ENCODE measurements at places on chromosomes 6 and 20.

DNA sequence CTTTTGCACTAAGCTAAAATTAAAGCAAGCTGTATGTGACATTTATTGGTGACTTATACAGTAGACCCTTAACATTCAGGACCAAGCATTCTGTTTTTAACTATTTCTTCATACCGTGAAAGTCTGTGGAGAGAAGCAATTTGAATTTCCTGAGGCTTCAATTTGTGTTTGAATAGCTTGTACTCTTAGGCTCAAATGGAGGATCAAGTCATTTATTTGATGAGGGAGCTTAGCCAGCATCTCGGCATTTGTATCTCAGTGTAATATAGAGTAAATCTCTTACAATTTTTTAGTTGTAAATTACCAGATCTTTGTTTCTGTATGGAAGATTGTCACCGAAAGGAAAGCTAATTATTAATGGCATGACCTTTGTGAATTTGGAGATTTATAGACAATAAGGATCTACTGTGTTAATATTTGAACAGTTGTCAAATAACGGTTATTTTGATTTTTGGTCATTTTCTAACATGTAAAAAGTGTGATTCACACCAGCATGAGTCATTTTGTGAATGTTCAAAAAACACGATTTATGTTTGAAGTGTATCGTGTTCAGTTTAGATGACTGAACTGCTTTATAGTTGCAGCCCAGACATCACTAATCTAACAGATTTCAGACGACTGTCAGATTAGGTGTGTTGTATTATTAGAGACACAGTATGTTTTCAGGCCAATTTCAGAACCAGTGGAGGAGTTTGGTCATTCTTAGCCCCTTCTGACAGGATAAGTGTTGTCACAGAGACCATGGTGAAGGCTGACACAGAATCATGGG, 332.9 kb downstream of the CDKAL1 start:
- DNase-seq: no peak

DNA sequence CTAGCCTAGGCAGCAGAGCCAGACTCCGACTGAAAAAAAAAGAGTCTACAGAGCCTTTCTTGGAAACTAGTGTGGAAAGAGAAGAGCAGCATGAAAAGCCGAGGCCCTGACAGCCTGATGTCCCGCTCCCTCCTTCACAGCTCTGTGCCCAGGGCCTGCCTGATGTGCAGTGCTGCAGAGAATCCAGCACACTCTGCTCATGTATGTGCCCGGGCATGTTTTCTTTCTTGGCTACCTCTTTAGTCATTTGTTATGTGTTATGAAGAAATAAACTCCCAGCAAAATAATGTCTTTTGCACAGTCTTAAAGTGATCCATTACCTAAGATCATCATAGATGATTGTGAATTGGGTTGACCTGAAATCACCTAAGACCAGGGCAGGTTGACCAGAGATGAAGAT, 78.1 kb upstream of the EZR start:
- DNase-seq: no peak

DNA sequence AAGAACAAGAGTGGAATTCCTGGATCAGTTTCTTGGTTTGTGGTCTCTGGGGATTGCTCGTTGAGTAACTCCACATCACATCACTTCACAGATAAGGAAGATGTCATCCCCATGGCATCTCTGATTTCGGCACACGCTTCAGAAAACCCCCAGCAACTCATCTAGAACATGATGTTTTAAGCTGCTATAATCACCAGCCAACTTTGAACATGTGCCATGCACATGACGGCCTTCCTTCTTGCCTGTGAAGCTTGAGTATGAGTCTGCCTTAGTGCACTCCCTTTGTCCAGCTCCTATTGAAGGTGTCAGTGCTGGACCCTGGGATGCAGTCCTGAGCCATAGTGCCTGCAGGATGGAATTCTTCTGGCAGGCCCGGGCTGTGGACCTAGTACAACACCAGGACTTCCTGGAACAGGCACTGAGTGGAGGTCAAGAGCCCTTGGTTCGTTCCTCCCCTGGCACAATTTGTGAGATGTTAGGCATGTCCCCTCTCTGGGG, 231.5 kb upstream of the SUPT3H start:
- no peak for DNase-seq

- DNase-seq: peak; percentile 70
These were observed 1.1 kb upstream of the MYB start for GRCh38 chr6:135179920-135180541.

DNA sequence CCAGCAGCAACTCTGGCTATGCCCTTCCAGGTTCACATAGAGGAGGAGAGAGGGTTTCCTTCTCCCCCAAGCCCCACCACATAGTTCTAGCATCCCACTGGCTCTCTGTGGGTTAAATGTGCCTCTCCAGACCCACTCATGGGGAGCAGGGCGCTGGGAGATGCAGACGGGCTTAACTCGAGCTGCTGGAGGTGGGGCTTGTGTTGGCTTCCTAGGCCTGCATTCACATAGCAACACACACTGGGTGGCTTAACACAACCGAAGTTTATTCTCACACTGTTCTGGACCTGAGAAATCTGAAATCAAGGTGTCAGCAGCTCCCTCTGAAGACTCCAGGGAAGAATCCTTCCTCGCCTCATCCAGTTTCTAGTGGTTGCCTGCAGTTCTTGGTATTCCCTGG, 33.6 kb downstream of the SLC2A10 start:
- no peak for DNase-seq

DNA sequence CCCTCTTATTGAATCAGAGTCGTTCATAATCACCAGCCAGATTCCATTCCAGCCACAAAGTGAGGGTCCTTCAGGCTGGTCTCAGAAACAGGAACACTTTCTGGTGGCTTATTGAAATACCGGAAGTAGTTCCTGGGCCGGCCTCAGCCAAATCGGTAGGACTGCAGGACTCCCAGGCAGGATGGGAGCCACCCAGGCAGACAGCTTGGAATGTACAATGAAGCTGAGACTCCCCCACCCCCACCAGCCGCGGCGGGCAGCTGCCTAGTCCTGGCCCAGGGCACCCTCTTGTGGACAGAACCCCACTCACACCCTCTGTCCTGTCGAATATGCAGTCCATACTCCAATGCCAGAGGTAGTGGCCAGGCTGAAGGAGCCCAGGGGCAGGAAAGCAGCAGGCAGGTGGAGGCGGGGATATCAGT, 43.8 kb downstream of the MDFI start:
- DNase-seq: peak; percentile 68

GRCh38 chr6:91796603-91797002, 1209.7 kb upstream of the MAP3K7 start:
- no peak for DNase-seq

DNA sequence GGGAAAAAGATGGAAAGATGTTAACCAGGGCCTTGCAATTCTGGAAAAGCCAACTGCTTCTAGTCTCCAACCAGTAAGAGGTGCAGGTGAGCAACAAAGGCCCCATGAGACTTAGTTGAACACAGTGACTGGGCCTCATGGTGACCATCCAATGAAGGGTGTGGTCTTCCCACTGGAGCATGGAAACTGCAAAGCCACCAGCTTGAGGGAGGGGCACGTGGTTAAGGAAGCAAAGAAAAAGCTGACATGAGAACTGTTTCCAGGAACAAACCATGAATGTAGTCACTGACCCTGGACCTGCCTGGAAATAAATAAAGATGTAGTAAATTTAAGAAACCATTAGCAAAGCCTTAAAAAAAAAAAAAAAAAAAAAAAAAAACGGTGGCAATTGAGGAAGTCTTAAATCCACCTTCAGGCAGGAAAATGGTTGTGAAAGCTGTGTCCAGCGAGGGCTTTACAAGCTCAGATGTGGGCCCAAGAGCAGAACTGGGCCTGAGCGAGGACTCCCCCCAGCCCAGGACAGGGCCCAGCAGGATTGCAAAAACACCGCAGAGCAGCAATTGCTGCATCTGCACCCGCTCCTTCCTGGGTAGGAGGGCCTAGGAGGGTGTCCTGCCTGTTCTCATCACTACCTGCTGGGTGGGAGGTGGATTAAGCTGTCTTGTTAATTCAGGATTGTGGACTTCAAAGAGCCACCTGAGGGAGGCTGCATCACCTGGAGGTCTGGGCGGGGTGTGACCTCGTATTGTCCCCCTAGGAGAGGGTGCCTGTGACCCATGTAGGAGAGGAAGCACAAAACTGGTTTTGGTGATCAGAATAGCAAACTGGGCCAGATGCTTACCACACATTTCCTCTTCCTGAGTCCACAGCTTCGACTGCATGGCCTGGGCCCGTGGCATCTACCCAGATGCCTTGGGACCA, 10.3 kb downstream of the GFRA4 start:
- DNase-seq: no peak

GRCh38 chr20:43947316-43947710, 32.7 kb downstream of the TOX2 start:
- DNase-seq: no peak

DNA sequence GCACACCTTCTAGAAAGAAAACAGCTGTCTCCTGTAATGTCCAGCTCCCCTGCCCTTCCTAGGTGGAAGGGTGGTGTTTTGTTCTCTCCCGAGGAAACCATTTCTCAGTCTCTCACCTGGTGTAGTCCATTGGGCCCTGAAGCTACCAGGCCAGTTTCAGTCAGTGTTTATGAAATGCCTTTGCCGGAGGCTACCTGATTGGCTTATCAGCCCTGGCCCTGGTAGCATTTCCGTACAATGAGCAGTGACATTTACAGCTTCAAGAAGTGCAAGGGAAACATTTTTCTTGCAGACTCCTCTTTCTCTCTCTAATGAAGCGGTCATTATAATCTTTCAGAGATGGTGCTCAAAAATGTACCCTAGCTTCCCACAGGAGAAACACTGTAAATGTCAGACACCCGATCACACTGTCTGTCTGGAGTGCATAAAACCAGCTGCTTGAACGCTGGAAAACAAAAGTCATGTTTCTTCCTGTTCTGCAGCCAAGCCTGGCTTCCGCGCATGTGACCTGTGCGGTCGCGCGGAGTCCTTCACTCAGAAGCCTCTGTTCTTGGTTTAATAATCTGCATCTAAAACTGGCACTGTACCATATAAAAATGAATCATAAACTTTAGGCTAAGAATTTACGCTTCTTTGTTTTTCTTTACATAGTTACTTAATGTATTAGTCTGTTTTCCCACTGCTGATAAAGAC, 28.4 kb upstream of the SAYSD1 start:
- no peak for DNase-seq

DNA sequence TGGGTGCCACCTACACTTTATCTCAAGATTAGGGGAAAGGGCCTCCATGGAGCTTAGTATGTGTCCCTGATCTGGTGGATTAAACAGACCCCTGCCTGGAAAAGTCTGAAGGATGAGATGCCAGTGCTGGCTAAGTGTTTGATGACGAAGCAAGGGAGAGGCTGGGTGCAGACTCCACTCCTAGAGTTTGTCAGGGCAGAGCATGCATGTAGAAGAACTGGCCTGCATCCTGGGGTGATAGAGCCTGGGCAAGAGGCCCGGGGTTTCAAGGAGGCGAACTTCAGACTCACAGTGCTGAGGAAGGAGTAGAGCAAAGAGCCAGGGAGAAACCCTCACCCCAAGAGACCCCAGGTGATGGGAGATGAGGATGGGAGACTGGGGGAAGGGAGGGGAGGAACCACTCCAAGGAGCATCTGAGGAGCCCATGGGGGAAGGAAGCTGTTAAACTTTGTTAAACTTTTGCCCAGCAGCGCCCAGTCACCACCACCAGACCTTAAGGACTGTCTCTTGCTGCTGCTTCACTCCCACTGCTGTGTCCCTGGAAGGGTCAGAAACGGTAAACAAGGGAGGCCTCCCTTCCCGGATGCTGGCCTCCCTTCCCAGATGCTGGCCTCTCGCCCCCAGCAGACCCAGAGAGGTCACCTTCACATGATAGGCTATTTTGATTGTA, 61.6 kb downstream of the RPRD1B start:
- DNase-seq: no peak

- DNase-seq: no peak
These were observed 16.1 kb upstream of the ZBTB22 start for GRCh38 chr6:33333666-33334065.

DNA sequence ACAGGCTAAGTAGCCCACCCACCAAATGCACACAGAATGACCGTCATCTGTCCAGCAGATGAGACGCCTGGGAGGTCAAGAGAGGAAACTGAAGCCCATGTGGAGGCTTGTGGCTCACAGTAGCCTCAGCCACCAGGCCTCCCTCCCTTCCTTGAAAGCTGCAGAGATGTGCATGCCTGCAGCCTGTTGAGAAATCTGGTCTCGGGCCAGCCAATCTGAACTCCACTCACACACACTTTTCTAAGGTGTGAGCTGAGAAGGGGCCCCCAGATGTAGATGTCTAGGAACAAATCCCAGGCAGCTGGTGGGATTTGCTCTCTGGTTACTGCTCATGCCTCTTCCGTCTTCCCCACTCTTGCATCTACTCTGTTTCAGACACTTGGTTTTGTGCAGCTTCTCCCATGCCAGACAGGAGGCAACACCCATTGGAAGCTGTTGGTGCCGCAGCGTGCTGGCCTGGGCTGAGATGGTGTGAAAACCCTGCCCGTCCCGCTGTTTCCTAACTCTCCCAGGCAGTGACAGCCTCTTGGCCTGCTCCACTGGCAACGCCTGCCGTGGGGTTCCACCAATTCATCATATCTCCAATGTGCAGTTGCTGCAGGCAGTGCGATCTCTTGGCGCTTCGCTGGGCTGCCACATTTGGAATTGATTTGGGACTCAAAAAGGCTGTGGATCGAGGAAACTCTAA, 24.1 kb upstream of the PAX1 start:
- DNase-seq: no peak

GRCh38 chr20:2114990-2115681, 13.5 kb downstream of the STK35 start:
- DNase-seq: no peak

GRCh38 chr20:53002786-53003185, 30.6 kb downstream of the TSHZ2 start:
- DNase-seq: no peak

DNA sequence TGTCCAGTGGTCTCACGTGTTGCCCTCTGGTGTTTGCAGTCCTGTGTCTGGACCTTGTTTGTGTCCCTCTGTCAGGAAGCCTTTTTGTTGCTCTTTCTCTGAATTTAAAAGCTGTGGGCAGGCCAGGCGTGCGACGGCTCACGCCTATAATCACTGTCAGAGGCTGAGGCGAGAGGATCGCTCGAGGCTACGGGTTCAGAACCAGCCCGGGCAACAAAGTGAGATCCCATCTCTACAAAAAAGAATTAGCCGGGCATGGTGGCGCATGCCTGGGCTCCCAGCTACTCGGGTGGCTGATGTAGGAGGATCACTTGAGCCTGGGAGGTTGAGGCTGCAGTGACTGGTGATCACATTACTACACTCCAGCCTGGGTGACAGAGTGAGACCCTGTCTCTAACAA, 28.5 kb downstream of the OSBPL2 start:
- no peak for DNase-seq

DNA sequence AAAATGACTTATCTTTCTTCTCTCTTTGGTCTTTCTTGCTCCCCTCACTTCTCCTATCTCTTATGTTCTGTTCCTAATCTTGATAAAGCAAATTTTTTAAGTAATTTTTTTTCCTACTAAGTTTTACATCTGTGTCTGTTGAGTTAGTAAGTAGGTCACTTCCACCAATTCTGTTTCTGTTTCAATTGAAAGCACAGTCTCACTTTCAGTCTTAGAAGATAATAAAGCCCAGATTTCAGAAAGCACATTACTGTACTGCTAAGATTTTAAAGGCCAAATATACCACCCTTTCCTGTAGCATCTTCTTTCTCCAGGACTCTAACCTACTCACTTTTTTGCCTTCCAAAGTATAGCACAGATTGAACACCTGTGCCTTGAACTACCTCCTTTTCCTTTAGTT, 866.1 kb upstream of the ADGRB3 start:
- no peak for DNase-seq

Measured in activated CD4-positive, alpha-beta T cell treated with anti-CD3 and anti-CD28 coated beads, Interleukin-2, amount 50 U/mL, for 16 hours (primary cell).